ENCODE measurements at places on chromosomes 4 and X. TPM values are rescaled to one million over a fixed set of nuclear protein-coding genes. Genes with fewer than 3 reads are reported as not detected.

GRCh38 chr4:74764119-74764518, 30.2 kb downstream of the BTC start:
- no peaks in the 10 kb centered on the region for H3K27me3 ChIP-seq
- H3K27ac ChIP-seq, result no peak overlapping the region
- no peaks in the 10 kb centered on the region for H3K4me1 ChIP-seq
- DNase-seq, result no peak

- no peaks in the 10 kb centered on the region for H3K4me1 ChIP-seq
- H3K27ac ChIP-seq, result no peak overlapping the region
- no peak for DNase-seq
- H3K4me3 ChIP-seq, result no peak overlapping the region
- no peaks in the 10 kb centered on the region for H3K36me3 ChIP-seq
These were observed 371.3 kb downstream of the FBXW7 start for GRCh38 chr4:152164561-152164960.

GRCh38 chrX:40090050-40090804, 7.5 kb downstream of the BCOR start:
- H3K27me3 ChIP-seq, result no peaks in the 10 kb centered on the region
- no peak overlapping the region for H3K27ac ChIP-seq
- H3K36me3 ChIP-seq, result no peaks in the 10 kb centered on the region

GRCh38 chr4:123421227-123421936, 24.8 kb downstream of the SPRY1 start:
- no peak overlapping the region for H3K27ac ChIP-seq
- H3K4me1 ChIP-seq, result peaks cover 10% of the 10 kb centered on the region
- H3K27me3 ChIP-seq, result no peaks in the 10 kb centered on the region
- DNase-seq, result no peak
- H3K4me3 ChIP-seq, result no peak overlapping the region
- no peaks in the 10 kb centered on the region for H3K36me3 ChIP-seq

GRCh38 chrX:2588049-2588448, 87.3 kb upstream of the DHRSX start:
- H3K27me3 ChIP-seq, result peaks cover 4% of the 10 kb centered on the region
- H3K27ac ChIP-seq, result no peak overlapping the region
- H3K36me3 ChIP-seq, result no peaks in the 10 kb centered on the region

DNA sequence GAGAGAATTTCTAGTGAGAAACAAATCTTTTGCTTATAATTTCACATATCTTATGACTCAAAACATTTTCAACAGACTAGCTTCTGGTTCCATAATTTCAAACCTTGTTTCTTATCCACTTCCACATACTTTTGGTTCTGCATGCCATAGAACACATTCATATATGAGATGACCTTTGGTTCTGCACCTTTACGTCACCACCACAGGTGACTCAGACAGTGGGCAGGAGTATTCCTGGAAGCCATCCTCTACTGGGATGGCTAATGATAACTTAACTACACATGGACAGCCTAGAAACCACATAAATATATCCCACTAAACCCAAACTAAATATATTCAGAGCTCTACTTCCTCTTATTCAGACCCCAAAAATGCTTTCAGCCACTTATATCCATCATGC, 133.3 kb downstream of the DCK start:
- no peaks in the 10 kb centered on the region for H3K36me3 ChIP-seq
- peaks cover 4% of the 10 kb centered on the region for H3K4me1 ChIP-seq
- H3K27me3 ChIP-seq, result no peaks in the 10 kb centered on the region
- no peak overlapping the region for H3K27ac ChIP-seq

GRCh38 chr4:113636877-113637276, 124.7 kb downstream of the CAMK2D start:
- no peak overlapping the region for H3K27ac ChIP-seq
- peaks cover 13% of the 10 kb centered on the region for H3K4me1 ChIP-seq
- H3K4me3 ChIP-seq, result no peak overlapping the region
- DNase-seq, result no peak

DNA sequence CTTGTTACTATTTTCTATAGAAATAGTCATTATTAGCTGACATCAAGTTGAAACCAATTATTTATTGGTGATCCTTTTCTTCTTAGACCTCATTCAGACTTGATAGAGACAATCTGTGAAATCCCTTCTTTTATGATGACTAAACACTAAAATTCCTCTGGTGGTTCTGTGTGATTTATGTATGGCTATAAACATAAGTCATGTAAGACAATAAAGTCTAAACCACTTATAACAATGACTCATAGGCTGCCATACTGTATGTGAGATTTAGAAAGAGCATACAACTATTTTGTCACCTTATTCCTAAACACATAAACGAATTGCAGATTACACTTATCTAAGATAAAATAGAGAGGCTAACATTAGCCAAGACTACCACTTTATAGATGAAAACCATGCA, 101.1 kb upstream of the PRR32 start:
- H3K4me3 ChIP-seq, result no peak overlapping the region
- no peaks in the 10 kb centered on the region for H3K27me3 ChIP-seq

- H3K4me1 ChIP-seq, result no peaks in the 10 kb centered on the region
- H3K27me3 ChIP-seq, result no peaks in the 10 kb centered on the region
- no peak overlapping the region for H3K4me3 ChIP-seq
- H3K27ac ChIP-seq, result no peak overlapping the region
These were observed 11.7 kb downstream of the GPM6B start for GRCh38 chrX:13805241-13805640.

DNA sequence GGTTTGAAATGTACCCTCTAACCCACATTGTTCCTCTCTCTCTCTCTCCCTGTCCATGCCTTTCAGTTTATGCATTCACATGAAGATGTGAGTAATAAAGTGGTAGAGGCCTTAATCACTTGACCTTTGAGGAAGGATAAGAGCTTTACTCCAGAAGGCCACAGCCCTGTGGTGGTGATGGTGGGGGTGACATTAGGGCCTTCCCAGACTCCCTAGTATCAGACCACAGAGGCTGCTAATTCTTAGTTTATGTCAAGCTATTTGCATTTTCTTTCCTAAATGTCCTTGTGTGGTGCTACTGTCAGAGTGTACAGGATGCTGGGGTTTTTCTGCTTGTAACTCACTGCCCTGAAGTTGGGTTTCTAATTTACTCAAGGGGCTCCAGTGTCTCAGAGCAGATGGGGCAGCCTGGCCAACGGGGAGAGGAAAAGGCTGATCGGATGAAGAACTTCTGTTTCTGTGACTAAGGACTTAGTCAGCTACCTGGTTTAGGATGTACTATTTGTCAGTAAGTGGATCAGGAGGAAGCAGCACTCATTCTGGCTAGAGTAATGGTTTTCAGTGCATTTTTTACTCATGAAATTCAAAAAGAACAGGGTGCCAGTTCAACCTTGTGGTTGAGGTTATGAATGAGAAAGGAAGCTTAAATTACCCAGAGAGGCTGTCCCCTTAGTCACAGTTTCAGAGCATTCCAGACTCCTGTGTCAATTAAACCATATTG, 509.6 kb upstream of the DIPK2B start:
- H3K27me3 ChIP-seq, result no peaks in the 10 kb centered on the region
- H3K36me3 ChIP-seq, result no peaks in the 10 kb centered on the region
- no peak overlapping the region for H3K27ac ChIP-seq
- H3K4me3 ChIP-seq, result no peak overlapping the region

DNA sequence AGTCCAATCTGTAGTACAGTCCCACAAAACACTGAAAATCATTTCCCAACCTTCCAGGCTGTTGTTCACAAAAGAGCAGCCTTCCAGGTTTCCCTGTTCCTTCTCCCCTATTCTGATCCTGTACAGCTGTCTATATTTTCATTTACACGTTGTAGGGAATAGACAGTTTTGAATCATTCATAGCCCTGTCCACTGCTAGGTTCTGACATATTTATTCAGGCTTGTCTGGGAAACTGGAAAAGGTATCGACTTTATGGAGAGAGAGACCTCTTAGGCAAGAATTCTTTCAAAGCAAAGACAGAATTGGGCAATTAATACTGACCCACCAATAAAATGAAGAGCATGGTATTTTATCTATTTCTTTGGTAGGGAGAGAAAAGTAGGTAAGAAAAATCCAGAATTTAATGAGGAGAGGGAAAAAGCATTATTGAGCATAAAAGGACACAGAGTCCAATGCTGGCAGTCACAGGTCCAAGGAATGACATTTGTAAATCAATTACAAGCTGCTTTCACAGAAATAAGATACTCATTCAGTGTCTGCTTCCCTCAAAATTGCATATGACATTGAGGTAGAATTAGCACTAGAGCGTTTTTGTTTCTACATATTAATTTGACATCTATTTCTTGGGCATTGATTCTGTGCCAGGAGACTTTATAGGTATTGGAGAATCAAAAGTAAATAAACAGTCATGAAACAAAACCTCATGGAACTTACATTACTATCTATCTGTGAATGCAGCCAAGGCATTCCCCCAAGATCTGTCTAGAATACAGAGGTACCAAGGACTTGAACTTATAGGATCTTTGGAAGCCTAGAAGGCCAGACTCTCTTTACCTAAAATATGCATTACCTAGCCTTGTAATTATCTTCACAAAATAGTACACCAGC, 127.2 kb downstream of the CAMK2D start:
- H3K36me3 ChIP-seq, result no peaks in the 10 kb centered on the region
- peak overlapping the region; percentile 5 for H3K27ac ChIP-seq
- DNase-seq, result no peak
- H3K4me3 ChIP-seq, result no peak overlapping the region
- H3K27me3 ChIP-seq, result no peaks in the 10 kb centered on the region

GRCh38 chr4:153520801-153521329, 54.7 kb downstream of the TMEM131L start:
- no peak overlapping the region for H3K27ac ChIP-seq
- no peak for DNase-seq
- no peaks in the 10 kb centered on the region for H3K36me3 ChIP-seq
- no peak overlapping the region for H3K4me3 ChIP-seq

GRCh38 chr4:96407738-96408463, 568.0 kb downstream of the PDHA2 start:
- no peaks in the 10 kb centered on the region for H3K4me1 ChIP-seq
- no peak overlapping the region for H3K27ac ChIP-seq
- no peak overlapping the region for H3K4me3 ChIP-seq
- H3K27me3 ChIP-seq, result no peaks in the 10 kb centered on the region
- no peak for DNase-seq
- H3K36me3 ChIP-seq, result no peaks in the 10 kb centered on the region

DNA sequence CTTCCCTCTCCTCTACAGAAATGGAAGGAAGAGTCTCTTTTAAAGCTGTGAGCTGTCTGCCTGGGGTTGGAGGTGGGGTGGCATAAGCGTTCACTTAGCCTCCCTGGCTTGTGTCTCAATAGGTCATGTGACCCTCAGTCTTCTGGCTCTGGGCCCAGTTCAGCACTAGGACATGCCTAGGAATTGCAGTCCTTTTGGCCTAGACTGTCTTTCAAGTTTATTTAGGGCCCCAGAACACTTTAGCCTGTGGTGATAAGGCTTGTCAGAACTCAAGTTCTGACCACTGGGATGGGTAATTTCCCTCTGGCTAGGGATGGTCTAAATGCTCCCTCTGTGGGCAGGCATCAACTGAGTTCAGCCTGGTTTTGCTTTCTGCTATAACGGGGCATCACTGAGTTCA, 34.3 kb upstream of the ARMCX4 start:
- no peak for DNase-seq
- H3K27me3 ChIP-seq, result peaks cover 4% of the 10 kb centered on the region
- no peak overlapping the region for H3K27ac ChIP-seq
- no peak overlapping the region for H3K4me3 ChIP-seq
- no peaks in the 10 kb centered on the region for H3K4me1 ChIP-seq

GRCh38 chr4:176635372-176636261, 157.1 kb downstream of the VEGFC start:
- no peaks in the 10 kb centered on the region for H3K27me3 ChIP-seq
- H3K36me3 ChIP-seq, result no peaks in the 10 kb centered on the region
- no peak overlapping the region for H3K27ac ChIP-seq
- DNase-seq, result no peak

DNA sequence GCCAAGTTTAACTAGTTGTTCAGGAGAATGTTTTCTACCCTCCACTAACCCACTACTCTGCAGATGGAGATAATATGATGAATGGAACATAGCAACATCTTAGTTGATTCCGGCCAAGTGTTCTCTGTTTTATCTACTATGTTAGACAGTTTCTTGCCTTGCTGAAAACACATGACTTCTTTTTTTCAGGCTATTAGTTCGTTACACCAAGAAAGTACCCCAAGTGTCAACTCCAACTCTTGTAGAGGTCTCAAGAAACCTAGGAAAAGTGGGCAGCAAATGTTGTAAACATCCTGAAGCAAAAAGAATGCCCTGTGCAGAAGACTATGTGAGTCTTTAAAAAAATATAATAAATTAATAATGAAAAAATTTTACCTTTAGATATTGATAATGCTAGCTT, 13.3 kb downstream of the ALB start:
- no peaks in the 10 kb centered on the region for H3K36me3 ChIP-seq
- H3K4me1 ChIP-seq, result no peaks in the 10 kb centered on the region
- no peak overlapping the region for H3K4me3 ChIP-seq

GRCh38 chr4:150009533-150009932, 68.7 kb upstream of the DCLK2 start:
- no peak overlapping the region for H3K4me3 ChIP-seq
- DNase-seq, result no peak
- peaks cover 8% of the 10 kb centered on the region for H3K4me1 ChIP-seq
- no peaks in the 10 kb centered on the region for H3K36me3 ChIP-seq

GRCh38 chr4:67712650-67713528, 11.9 kb upstream of the UBA6 start:
- H3K4me1 ChIP-seq, result no peaks in the 10 kb centered on the region
- H3K4me3 ChIP-seq, result no peak overlapping the region
- H3K36me3 ChIP-seq, result no peaks in the 10 kb centered on the region
- H3K27ac ChIP-seq, result no peak overlapping the region
- no peaks in the 10 kb centered on the region for H3K27me3 ChIP-seq

GRCh38 chr4:142265536-142265935, 580.6 kb downstream of the INPP4B start:
- no peaks in the 10 kb centered on the region for H3K27me3 ChIP-seq
- H3K4me3 ChIP-seq, result no peak overlapping the region
- H3K4me1 ChIP-seq, result peaks cover 17% of the 10 kb centered on the region

DNA sequence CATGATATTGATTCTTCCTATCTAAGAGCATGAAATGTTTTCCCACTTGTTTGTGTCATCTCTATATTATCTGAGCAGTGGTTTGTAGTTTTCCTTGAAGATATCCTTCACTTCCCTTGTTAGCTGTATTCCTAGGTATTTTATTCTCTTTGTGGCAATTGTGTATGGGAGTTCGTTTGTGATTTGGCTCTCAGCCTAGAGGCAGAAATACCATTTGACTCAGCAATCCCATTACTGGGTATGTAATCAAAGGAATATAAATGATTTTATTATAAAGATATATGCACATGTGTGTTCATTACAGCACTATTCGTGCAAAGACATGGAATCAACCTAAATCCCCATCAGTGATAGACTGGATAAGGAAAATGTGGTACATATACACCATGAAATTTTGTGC, 172.7 kb upstream of the IL15 start:
- no peaks in the 10 kb centered on the region for H3K36me3 ChIP-seq
- no peaks in the 10 kb centered on the region for H3K4me1 ChIP-seq
- no peak for DNase-seq
- no peak overlapping the region for H3K4me3 ChIP-seq
- H3K27ac ChIP-seq, result no peak overlapping the region
- H3K27me3 ChIP-seq, result no peaks in the 10 kb centered on the region

The IL13RA1 gene
- polyA plus RNA-seq, result 9.2 TPM

The TCP11X2 gene
- polyA plus RNA-seq, result 0.54 TPM

The TCEAL6 gene
- 2.2 TPM for polyA plus RNA-seq

The TRPC3 gene
- 0.04 TPM for polyA plus RNA-seq

The PNMA6A gene
- polyA plus RNA-seq, result 2.3 TPM

The DTHD1 gene
- not detected for polyA plus RNA-seq

The CDX4 gene
- not detected for polyA plus RNA-seq

The RTL9 gene
- not detected for polyA plus RNA-seq

The CYSLTR1 gene
- polyA plus RNA-seq, result 0.42 TPM

The SERPINA7 gene
- 0.31 TPM for polyA plus RNA-seq

Data from pancreas (tissue), 10 donors.